Activated naive CD4-positive, alpha-beta T cell treated with anti-CD3 and anti-CD28 coated beads for 36 hours (primary cell): ENCODE measurements at places on chromosomes 2 and 18. TPM values are rescaled to one million over a fixed set of nuclear protein-coding genes. Genes with fewer than 3 reads are reported as not detected.

Gene RFTN2
- total RNA-seq = not detected

Gene FBLN7
- 39.0 TPM for total RNA-seq

Gene B3GNT2
- total RNA-seq = 31.2 TPM

Gene RNF181
- 96.1 TPM for total RNA-seq

Gene GATA6
- not detected for total RNA-seq

Gene FSIP2
- 0.14 TPM for total RNA-seq

Gene OTOS
- not detected for total RNA-seq

GRCh38 chr2:203650860-203651613 is 55.4 kb upstream of the CD28 start:
- no peak overlapping the region for H3K27ac ChIP-seq
- no peaks in the 10 kb centered on the region for H3K36me3 ChIP-seq
- peaks cover 25% of the 10 kb centered on the region for H3K4me1 ChIP-seq

- DNase-seq = no peak
- no peak overlapping the region for H3K4me3 ChIP-seq
- H3K36me3 ChIP-seq = no peaks in the 10 kb centered on the region
These were observed 143.9 kb upstream of the SIX2 start for GRCh38 chr2:45153121-45153520.

DNA sequence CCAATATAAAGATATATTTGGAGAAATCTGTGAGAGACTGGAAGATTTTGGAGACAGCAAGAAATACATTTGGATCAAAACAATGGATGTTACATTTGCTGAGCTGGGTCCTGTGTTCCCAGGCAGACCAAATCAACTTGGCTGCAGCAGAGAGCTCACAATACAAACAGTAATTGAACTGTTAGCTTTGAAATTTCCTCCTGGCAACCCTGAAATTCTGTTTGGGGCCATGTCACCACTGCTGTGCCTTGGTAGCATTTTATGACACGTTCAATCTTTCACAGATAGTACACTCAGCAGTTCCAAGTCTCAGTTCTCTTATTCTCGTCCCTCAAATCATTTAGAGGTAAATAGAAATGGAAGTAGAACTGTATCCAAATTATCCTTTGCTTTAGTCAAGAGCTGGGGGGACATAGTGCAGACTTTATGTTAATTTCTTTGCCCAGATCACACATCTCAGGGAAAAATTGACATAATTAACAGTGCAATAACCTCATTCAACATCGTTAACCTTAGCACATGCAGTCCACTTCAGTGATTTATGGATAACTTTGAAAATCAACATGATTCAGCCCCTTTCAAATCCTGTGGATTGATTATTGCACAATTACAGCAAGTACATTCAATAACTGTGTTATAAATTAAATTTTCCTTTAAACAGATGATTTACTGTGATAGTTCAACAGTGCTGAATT is 277.4 kb upstream of the MC4R start:
- H3K27ac ChIP-seq = no peak overlapping the region
- DNase-seq = no peak
- no peaks in the 10 kb centered on the region for H3K27me3 ChIP-seq
- H3K4me3 ChIP-seq = no peak overlapping the region
- H3K4me1 ChIP-seq = no peaks in the 10 kb centered on the region

- H3K4me3 ChIP-seq = no peak overlapping the region
- H3K27me3 ChIP-seq = no peaks in the 10 kb centered on the region
- DNase-seq = no peak
- no peak overlapping the region for H3K27ac ChIP-seq
- no peaks in the 10 kb centered on the region for H3K4me1 ChIP-seq
These were observed 126.9 kb upstream of the TLK1 start for GRCh38 chr2:171287611-171288010.

- no peak for DNase-seq
- H3K4me3 ChIP-seq = no peak overlapping the region
- no peaks in the 10 kb centered on the region for H3K27me3 ChIP-seq
- no peak overlapping the region for H3K27ac ChIP-seq
These were observed 413.2 kb upstream of the LRATD1 start for GRCh38 chr2:14219306-14219705.

DNA sequence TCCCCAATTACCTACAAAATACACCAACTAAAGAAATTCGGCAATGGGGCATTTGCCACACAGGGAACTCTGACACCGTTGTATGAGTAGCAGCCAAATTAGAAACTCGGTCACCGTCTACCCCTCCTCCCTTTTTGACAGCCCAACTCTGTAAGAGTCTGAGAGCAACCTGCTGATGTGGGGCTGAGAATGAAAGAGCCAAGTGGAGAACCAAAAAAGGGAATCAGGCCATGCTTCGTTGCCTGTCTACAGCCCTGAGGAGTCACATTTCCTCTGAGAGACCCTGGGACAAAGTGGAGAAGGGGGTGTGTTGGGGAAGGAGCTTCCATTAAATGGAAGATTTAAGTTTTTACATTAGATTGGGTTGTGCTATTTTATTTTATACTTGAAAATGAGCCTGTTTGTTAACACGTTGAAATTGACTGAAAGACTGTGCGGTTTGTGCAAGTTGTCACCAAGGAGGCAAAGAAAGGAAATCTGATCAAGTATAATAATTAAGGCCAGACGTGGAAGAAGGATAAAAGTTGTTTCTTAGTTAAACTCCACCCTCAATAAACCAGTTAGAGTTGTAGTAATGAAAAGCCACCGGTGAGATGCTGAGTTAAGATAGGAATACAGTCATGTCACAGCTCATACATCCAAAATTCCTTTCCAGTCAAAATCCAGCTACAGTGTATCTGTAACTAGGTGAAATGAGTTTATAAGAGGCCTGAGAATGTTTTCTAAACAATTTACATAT is 131.7 kb upstream of the CREB1 start:
- peaks cover 8% of the 10 kb centered on the region for H3K4me1 ChIP-seq
- H3K27me3 ChIP-seq = no peaks in the 10 kb centered on the region
- no peak overlapping the region for H3K27ac ChIP-seq
- no peak overlapping the region for H3K4me3 ChIP-seq

DNA sequence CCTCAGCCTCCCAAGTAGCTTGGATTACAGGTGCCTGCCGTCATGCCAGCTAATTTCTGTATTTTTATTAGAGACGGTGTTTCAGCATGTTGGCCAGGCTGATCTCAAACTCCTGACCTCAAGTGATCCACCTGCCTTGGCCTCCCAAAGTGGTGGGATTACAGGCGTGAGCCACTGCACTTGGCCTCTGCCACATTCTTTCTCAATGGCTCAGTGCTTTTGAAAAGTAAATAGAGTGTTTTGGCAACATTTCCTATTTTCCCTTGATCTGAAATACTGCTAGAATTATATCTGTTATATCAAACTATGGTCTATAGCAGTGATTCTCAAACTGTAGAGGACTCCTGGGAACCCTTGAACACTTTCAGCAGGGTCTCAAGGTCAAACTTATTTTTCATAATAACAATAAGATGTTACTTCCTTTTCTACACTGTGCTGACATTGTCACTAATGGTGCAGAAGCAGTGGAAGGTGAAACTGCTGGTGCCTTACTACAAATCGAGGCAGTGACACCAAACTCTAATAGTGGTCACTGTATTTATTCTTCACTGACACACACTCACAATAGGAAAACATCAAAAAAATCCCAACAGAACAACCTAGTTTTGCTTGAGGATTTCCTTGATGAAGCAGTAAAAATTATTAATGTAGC is 10.6 kb downstream of the DAW1 start:
- DNase-seq = no peak
- H3K27me3 ChIP-seq = no peaks in the 10 kb centered on the region
- H3K4me3 ChIP-seq = no peak overlapping the region
- no peaks in the 10 kb centered on the region for H3K36me3 ChIP-seq
